Hematopoietic multipotent progenitor cell treated with erythropoietin and hydrocortisone succinate and interleukin-3 and kit ligand, for 15 days (in vitro differentiated cells): ENCODE measurements at places on chromosomes 16 and 17.

GRCh38 chr16:87447323-87447722 lies 45.5 kb downstream of the ZCCHC14 start:
- DNase-seq, result no peak

- DNase-seq, result no peak
Observed at GRCh38 chr16:46774743-46775177, 26.6 kb upstream of the MYLK3 start.

DNA sequence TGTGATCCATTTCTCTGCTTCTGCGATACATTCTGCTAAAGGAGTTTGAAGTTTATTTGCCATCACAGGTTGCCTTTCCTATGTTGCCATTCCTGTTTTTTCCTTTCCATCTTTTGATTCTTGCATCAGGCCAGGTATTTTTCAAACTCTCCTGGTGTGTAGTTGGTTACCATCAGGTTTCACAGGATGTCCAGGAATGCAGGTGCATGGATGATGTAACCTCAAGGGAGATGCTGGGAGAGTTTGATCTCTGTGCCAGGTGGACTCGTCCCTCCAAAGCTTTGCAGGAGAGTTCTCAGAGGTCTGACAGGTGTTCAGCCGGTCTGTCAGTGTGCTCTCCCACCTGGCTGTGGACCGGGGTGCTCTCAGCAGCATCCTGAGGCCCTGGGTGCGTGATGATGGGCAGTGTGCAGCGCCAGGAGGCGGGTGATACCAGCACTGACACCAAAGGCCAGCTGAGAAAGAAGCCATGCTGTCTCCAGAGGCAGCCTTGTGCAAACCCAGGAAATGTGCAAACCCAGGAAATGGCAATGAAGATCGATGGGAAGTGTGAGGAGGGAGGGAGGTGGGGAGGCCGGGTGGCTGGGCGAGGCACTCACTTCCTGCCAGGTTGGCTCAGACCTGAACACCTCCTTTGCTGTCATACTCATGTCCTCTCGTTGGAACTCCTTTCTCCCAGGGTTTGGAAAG lies 1.7 kb downstream of the ATP2C2 start:
- DNase-seq, result no peak

GRCh38 chr17:13743906-13744305 lies 142.2 kb upstream of the HS3ST3A1 start:
- DNase-seq, result no peak

GRCh38 chr16:53202398-53202797 lies 147.6 kb downstream of the CHD9 start:
- no peak for DNase-seq

DNA sequence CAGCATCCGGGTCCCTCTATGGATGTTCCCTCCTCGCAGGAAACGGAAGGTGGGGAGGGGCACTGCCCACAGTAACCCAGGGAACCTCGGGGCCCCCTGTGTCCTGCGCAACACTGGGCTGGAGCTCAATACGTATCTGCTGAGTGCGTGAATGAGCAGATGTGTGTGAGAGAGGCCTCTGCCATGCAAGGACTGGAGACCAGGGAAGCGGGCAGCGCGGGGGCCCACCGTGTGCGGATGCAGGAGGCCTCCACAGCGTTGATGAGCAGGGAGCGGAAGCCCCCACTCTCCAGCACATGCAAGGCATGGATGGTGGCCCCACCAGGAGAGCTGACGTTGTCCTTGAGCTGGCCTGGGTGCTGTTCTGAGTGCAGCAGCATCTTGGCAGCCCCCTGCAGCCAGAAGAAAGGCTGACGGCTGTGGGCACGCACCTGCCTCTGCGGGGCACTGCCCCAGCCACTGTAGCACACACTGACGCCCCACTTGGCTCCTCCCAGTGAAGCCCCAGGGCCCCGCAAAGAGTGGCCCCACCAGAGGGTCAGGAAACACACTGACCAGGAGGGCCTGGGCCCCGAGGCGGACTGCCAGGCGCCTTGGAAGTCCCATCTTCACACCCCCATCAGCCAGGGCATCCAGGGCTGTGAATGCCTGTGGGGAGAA lies 2.9 kb downstream of the PYCR1 start:
- DNase-seq, result no peak

GRCh38 chr17:51057534-51057933 lies 63.1 kb downstream of the SPAG9 start:
- DNase-seq, result no peak

DNA sequence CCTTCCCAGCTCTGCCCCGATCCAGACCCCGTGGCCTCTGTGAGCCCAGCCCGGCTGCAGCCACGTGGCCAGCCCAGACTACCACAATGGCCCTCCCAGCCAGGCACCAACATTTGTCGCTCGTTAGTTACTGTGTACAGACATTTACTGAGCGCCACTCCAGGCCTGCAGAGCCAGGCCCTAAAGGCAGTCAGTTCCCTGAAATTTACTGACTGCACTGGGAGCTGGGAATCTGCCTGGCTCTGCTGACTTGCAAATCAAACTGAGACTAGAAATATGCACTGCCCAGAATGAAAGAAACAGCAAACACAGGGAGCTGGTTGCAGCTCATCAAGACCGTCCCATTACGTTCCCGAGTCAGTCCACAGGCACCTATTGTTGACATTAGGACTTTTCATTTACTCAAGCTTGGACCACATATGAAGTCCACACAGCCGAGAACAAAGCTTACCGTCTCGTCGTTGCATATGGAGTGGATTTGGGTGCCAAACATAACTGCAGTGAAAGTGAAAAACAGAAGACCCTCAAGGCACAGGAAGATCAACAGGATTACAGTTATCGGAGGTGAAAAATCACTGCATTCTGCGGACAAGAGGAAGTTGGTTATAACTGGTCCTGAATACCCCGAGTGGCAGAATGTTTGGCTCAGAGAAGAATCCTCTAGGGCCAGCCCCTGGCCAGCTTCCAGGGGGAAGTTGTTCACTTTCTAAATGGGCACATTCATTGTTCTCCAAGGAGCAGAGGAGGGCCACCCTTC lies 34.5 kb downstream of the ZDHHC7 start:
- DNase-seq, result no peak

DNA sequence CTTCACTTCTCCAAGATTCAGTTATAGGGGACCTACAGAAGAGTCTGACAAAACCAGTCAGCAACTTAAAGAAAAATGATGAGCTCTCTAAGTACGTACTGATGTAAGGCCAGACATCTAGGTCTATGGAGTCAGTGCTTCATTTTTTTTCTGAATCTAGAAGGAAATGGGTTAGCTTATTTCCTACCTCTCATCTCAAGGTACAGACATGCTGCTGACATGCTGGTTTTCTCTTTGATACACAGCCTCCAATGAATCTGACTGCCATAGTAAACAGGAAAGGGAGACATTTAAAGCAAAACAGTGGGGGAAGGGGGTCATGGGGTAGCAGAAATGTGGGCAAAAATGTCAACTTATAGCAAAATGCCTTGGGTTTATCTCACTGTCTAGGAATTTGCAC lies 16.4 kb downstream of the CDR2 start:
- no peak for DNase-seq

- no peak for DNase-seq
Observed at GRCh38 chr17:557371-557770, 157.3 kb downstream of the VPS53 start.

DNA sequence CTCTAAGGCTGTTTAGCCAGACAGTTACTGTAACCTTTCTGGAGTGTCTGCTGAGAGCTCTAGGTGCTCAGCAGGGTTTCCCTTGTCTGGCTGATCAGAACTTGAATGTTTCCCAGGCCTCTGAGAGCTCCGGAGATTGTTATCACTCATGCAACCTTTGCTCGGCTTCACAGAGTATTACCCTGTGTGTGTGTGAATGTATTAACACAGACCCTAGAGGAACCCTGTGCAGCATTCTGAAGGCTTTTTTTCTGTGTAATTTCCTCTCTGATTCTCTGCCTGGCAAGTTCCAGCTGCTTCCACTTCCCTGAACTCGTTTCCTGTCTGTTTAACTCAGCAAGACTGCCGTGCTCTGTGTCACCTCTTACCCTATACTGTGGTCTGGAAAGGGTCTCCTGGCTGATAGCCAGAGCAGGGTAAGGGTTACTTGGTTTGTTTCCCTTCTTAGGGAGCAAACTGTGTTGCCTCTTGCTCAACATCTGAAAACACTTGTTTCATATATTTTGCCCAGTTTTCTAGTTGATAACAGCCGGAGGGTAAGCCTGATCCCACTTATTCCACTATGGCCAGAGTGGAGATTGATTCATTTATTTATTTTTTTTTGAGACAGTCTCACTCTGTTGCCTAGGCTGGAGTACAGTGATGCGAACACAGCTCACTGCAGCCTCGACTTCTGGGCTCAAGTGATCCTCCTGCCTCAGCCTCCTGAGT lies 21.7 kb downstream of the PRMT7 start:
- no peak for DNase-seq

- no peak for DNase-seq
Observed at GRCh38 chr16:66116163-66117002, 250.1 kb upstream of the CDH5 start.

GRCh38 chr16:69204172-69204571 lies 17.2 kb downstream of the SNTB2 start:
- no peak for DNase-seq

DNA sequence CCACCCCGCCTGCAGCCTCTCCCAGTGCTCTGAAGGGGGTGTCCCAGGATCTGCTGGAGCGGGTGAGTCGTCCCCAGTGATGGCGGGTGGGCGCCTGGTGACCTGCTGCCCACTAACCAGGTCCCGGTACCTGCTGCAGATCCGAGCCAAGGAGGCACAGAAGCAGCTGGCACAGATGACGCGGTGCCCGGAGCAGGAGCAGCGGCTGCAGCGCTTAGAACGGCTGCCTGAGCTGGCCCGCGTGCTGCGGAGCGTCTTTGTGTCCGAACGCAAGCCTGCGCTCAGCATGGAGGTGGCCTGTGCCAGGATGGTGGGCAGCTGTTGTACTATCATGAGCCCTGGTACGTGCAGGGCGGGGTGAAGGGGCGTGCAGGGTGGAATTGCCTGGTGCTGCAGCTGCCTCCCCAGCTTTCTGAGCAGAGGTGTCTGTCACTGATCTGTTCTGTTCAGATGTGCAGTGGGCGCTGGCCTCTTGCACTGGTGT lies 3.6 kb downstream of the CDT1 start:
- DNase-seq, result no peak

- DNase-seq, result no peak
Observed at GRCh38 chr16:11224894-11225676, 30.9 kb downstream of the SOCS1 start.

DNA sequence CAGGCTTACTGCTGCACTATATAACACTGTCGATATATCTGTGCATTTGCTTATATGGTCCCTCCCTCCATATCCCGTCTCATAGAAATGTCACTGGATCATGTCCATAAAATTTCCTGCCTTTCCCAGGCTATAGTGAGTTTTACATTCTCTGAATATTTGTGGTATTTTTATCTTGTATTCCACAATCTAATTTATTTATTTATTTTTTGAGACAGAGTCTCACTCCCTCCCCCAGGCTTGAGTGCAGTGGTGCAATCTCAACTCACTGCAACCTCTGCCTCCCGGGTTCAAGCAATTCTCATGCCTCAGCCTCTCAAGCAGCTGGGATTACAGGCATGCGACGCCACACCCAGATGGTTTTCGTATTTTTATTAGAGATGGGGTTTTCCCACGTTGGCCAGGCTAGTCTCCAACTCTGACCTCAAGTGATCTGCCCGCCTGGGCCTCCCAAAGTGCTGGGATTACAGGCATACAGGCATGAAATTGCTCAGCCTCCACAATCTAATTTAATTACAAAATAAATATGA lies 12.9 kb downstream of the TRIM37 start:
- no peak for DNase-seq

- DNase-seq, result no peak
Observed at GRCh38 chr17:44124118-44124438, 637 bp upstream of the HDAC5 start.

DNA sequence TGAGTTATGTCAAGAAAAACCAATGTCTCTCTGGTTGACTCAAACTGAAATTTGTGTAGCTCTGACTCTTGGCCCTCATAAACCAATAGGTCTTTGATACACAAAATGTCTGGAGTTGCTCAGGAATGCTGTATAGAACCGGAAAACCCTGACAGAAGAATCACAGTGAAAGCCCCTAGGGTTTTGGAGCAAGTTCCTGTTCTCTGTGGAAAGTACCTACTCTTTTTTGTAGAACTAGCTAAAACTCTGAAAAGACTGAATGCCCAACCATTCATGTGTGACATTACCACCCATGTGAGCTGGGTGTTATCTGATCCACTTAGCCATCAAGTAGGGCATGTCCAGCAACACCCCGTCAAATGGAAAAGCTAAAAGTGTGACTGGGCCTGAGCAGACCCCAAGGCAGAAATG lies 28.8 kb downstream of the CCL4 start:
- DNase-seq, result no peak

GRCh38 chr17:41663451-41664171 lies 25.1 kb upstream of the EIF1 start:
- no peak for DNase-seq

- DNase-seq, result no peak
Observed at GRCh38 chr16:74950511-74950910, 34.4 kb downstream of the WDR59 start.

- no peak for DNase-seq
Observed at GRCh38 chr16:58421529-58421928, 29.3 kb downstream of the GINS3 start.

DNA sequence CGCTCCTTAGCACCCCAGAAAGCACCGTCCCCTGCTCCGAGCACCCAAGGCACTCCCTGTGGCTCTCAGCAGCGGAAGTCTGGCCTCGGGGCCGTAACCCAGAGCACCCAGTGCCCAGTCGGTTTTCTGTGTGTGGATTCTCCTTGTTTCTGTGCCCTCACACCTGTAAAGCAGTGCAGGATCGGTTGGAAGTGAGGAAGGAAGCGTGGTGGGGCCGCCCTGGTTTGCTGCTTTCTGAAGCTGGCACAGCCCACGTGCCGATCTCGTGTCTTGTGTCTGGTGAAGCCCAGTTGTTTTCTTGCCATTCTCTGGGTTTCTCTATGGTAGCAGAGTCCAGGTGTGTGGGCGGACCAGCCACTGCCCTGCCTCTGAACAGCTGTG lies 3.7 kb downstream of the ACSF3 start:
- no peak for DNase-seq

- DNase-seq, result no peak
Observed at GRCh38 chr17:67285360-67285759, 40.4 kb upstream of the HELZ start.

DNA sequence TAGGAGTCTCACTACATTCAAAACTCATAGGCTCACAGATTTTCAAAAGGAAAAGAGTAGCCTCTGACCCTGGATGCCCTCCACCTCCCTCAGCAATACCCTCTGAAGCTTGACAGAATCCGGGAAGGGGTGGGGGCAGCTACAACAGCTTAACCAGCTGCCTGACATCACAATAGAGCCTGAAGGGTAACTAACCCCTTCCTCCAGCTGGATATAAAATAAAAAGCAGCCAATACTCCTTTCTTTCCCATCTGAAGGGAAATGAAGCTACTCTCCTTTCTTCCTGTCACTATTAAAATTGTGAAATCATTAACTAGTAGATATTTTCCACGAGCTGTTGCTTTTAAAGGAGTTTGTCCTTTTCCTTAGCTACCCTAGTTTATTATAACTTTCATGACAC lies 24.0 kb downstream of the USP31 start:
- DNase-seq, result no peak
